ENCODE measurements at places on chromosomes 4 and X.

DNA sequence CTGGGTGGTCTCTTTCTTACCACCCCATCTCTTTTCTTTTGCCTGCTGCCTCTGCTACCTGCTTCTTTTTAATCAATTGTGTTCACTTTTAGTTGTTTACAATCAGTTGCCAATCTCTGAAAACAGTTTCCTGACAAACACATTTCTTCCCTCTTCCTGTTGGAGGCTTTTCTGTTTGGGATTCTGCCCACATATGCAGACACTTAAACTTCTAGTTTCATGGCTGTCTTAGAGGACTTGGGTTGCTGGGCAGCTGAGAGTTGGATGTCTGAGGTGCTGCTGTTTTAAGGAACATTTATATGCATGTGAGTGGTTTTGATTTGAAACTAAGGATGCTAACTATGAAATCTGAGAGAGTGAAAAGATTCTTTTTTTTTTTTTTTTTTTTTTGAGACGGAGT lies 112.3 kb upstream of the LIMCH1 start:
- no peak for DNase-seq

DNA sequence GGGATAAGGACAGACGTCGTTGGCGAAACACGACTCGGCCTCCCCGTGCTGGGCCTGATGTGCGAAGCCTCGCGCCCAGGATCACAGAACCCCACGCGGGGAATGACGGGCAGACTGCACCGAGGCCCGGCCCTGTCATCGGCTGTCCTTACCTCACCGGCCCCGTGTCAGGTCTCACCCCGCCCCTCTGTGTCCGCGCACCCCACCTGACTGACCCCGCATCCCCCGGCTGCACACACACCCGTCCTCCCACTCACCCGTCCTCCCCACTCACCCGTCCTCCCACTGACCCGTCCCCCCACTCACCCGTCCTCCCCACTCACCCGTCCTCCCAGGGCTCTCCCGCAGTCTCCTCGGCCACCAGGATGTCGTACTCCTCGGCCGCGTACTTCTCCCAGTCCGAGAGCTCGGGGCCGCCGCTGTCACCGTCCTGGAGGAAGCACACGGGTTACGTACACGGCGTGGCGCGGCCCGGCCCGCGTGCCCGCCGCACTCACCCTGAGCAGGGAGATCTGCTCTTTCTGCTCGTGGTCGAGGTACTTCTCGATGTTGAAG lies 19.8 kb upstream of the GTPBP6 start:
- no peak for DNase-seq

DNA sequence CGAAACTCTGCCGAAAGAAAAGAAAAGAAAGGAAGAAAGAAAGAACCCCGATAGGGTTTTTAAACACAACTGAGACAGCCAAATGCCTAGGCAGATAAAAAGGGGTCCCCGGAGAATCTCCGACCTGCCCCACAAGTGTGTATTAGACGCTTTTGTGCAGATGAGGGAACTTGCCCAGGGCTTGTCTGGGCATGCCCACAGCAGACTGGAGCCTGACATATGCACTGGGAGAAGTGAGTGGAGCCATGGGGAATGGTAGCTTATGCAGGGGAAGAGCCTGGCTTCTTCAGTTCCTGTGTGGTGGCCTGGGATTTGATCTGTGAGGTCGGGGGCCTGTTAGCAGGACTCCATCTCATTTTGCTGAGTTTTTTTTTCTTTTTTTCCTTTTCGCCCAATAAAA lies 199.0 kb downstream of the GPC3 start:
- DNase-seq: no peak

GRCh38 chr4:105102016-105102415 lies 44.7 kb upstream of the TET2 start:
- no peak for DNase-seq

DNA sequence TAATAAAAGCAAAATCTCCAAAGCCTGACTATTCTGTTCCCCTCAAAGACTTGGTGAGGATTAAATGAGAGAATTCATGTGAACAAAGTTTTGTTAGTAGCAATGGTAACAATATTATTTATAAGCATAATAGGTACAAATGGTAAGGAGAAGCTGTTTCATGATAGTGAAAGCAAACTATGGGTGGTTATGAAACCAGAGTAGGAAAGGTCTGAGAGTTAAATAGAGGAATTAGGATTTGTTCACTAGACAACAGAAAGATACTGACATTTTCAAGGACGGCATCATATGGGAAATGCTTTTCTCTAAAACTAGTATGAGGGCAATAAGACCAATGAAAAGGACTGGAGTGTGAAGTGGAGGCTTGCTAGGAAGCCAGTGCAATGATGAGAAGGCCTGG lies 128.6 kb upstream of the FTHL17 start:
- DNase-seq: no peak

DNA sequence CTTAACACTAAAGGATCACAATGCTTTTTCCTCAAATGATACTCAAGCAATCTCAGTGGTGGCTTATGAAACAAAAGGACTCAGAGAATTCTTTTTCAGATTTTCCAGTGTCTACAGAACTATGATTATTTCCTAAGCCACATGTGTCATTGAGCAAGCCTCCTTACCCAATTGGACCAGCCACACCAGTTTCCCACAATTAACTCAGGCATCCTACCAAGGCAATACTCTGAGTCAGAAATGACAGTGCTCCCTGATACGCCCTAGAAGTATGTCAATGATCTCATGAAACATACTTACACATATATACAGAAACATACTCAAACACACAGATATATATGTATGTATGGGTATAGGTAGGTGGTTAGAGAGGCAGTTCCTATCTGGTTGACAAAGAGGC lies 4.8 kb downstream of the ADAMTS3 start:
- DNase-seq: no peak

DNA sequence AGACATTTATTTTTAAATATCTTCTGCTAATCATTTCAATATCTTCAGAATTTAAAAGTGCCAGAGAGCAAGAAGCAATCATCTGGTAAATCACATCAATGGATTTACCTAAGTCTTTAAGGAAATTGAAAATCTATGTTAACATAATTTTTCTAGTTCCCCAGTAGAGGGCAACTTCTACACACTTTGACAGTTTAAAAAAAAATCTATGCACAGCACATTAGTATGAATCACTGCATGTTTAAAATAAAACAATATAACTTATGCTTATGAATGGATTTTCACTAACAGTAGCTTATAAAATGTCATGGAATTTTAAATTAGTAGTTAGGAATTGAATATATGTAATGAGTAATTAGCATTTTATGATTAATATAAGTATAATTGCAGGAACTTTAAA lies 126.5 kb downstream of the REELD1 start:
- DNase-seq: no peak

- no peak for DNase-seq
Measured at GRCh38 chr4:145907812-145908211, 30.8 kb downstream of the ZNF827 start.

GRCh38 chrX:22095286-22095685 lies 63.2 kb downstream of the PHEX start:
- DNase-seq: no peak

DNA sequence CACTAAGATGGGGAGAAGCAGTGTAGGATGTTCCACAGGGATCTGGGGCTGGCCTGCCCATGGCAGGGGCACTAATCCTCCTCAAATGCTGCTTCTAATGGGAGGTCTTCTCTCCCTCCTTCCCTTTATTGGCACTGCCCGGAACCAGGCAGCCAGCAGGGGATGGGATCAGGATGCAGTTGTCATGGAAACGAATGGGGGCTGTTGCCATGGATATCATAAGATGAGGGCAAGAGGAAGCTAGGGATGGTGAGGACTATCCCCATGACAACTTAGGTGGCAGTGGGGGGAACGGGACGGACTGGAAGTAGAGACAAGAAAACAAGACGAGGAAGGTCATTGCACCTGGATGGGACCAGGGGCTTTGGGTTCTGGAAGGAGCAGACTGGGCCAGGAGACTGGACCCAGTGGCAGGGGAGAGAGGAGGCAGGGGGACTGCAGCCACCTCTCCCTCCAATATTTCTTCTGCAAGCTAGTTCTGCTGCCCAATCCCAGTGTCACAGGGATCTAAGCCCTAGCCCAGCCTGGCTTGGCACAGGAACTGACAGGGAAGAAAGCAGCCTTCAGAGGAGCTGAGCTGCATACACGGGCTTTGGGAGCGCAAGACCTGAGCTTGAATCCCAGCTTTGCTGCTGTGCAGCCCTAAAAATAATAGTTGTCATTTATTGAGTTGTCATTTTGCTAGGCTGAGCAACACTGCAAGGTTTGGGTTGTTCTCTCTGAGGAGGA lies 19.0 kb downstream of the IQSEC2 start:
- DNase-seq: no peak

DNA sequence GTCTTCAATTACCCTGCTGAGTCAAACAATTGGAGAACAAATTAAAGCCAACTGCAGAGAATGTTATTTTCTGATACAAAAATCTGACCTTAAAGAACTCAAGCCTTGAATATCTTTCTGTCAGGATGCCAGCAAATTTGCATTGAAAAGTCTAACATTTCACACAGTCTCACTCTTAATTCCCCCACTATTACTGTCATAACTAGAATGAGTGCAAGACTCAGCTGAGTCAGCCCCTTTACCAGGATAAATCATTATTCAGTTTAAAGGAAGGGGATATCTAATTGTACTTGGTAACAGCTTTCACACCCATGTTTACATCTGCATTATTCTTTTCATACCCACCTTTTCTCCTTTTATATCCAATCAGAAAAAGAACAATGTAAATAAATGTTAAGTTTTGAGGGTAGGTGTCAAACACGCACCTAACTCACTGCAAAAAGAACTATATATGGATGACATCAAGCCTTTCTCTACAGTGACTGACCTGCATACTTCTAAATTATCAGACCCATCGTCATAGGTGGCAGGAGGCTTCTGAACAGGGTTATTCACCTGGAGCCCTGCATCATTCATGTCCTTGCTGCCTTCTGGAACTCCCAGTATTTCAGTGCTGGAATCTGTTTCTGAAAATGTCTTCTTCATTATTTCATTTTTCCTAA lies 117.4 kb downstream of the TMA16 start:
- DNase-seq: no peak

DNA sequence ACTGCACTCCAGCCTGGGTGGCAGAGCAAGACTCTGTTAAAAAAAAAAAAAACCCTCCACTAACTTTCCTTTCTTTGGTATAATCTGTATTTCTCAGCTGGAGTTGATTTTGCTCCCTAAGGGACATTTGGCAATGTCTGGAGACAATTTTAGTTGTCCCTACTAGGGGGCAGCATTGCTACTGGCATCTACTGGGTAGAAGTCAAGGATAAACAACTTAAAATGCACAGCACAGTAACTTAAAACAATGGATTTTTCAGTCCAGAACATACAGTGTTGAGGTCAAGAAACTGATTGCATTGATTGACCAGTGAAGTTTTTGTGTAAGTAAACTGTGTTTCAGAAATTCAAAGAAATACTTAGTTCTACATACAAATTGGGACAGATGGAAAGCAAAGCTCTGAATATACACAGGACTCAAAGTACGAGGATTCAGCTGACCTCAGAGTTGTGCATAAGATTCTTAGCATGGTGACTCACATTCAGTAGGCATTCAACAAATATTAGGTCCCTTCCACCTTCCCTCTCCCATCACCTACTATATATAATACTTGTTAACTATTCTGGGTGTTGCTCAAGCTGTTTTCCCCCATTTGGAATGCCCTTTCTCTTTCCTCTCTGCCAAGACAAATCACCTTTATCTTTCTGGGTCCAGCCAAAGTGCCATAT lies 8.8 kb downstream of the DDX53 start:
- DNase-seq: no peak

- no peak for DNase-seq
Measured at GRCh38 chr4:150572704-150573504, 9.0 kb upstream of the MAB21L2 start.

GRCh38 chr4:168811207-168811606 lies 198.8 kb downstream of the CBR4 start:
- no peak for DNase-seq

DNA sequence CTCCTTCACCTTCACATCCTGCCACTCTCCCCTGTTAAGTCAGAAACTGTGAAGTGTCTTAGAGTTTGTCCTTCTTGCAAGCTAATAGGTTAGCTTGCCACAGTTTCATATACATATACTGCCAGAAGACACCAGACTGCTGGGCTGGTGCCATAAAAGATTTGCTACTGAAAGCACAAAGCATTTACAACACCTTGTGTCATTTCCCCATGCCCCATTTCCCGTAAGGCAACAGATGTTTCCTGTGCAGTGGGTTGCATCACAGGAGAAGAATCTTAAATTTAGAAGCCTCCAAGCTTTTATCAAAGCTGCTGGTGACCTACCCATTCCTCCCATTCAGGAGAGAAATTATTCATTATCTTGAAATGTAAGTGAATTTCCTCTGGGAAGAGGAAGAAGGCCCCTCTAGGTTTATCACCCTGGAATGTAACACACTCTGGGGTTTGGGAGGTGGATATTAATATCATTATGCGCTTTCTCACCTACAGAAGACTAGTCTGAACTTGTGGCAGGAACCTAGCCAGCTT lies 34.5 kb upstream of the RAB33B start:
- DNase-seq: no peak

GRCh38 chr4:185145572-185145971 lies 2.5 kb downstream of the SLC25A4 start:
- DNase-seq: no peak

GRCh38 chr4:88792821-88793220 lies 95.2 kb upstream of the NAP1L5 start:
- DNase-seq: no peak

DNA sequence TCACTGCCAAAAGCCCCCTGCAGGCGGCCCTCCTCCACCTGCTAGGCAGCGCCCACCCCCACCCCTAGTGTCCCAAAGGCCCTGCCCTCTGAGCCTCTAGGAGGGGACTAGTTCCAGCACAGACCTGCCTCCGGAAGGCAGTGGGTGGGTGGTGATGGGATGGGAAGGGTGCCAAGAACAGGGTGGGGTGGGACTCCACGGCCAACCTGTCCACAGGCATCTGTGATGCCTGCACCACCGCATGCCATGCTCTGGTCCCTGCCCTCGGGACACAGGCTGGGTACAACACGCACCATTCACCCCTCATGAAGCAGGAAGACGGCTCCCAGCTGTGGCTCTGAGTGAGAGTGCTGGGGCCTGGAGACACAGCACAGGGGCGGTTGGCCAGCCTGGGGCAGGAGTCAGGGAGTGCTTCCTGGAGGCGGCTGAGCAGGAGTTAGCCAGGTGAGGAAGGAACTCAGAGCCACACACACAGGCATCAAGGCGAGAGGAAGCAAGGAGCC lies 243.1 kb upstream of the PSAPL1 start:
- DNase-seq: no peak

DNA sequence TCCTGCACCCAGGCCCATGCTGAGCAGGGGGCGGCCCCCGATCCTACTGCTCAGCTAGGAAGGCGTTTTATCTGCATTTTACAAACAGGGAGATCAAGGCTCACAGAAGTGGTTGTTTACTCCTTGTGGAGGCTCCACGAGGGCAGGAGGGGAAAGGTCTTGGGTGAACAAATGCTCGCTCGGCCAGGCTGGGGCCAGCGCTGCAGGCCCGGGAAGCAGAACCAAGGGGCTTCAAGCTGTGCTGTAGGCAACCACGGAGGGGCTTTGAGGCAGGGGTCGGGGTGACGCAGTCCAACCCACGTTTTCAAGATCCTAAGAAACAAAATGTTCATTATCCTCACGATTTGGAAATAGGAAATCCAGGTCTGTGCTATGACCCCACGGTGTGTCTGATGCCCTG lies 125.8 kb downstream of the HMX1 start:
- DNase-seq: no peak
